ENCODE measurements at places on chromosomes 11 and 22. TPM values are rescaled to one million over a fixed set of nuclear protein-coding genes. Genes with fewer than 3 reads are reported as not detected.

SHANK3 gene
- total RNA-seq, result 51.9 TPM

PRR5L gene
- total RNA-seq, result 34.6 TPM

MMP7 gene
- total RNA-seq, result 57.1 TPM

LRRC74B gene
- not detected for total RNA-seq

Data from glomerular endothelial cell (primary cell).